ENCODE measurements at places on chromosomes 5 and 9.

DNA sequence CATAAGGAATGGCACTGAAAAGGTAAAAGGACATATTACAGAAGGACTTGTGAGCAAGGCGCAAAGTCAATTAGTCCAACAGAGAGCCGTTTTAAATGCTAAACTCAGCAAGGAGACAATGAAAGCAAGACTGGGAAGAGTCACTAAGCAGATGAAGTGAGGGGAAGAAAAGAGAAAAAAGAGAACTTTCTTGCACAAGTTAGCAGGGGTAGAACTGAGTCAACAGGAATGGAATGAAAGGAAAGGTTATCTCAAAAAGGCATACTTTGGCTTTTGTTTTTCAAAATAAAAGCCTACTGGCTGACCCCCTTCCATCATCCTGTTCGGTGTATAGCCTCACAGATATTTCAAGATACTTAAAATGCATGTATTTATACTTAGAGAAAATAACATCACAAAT is 75.0 kb downstream of the NR6A1 start:
- H3K4me3 ChIP-seq, result no peak overlapping the region

DNA sequence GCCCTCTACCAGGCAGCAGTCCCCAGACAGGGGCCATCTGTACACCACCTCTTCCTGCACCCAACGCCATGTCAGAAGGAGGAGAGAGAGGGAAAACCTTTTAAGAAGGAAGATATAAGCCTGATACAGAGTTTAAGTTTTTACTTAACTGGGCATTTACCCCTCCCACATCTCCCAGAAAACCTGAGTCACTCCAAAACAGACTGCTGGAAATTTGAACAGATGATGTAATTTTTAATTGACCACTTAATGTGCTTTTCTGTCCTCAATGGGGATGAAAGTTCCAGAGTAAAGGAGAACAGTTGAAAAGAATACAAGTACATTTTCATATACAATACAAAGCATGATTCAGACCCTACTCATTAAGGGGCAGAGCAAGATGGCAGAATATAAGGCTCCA is 63.9 kb downstream of the TTC39B start:
- no peaks in the 10 kb centered on the region for H3K27me3 ChIP-seq
- DNase-seq, result no peak
- peaks cover 9% of the 10 kb centered on the region for H3K36me3 ChIP-seq
- H3K4me3 ChIP-seq, result no peak overlapping the region
- no peak overlapping the region for H3K27ac ChIP-seq
- peaks cover 5% of the 10 kb centered on the region for H3K4me1 ChIP-seq

DNA sequence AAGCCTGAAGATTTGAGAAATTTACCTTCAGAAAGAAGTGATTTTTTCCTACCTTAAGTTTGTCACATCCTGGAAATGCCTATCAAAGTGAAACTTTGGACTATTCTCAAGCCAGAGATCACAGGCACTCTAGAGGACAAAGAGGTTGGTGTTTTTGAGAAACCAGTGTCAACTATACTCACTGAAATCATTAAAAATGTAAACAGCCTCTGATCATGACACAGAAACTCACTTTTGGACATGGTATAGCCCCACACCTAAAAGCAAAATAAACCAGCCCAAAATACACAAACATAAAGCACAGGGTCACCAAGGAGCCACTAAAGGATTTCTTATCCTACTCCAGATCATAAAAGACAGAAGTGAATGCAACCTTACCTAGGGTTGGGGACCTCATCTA is 65.7 kb upstream of the ICE1 start:
- H3K27ac ChIP-seq, result no peak overlapping the region
- H3K27me3 ChIP-seq, result no peaks in the 10 kb centered on the region
- H3K4me1 ChIP-seq, result peaks cover 2% of the 10 kb centered on the region
- H3K36me3 ChIP-seq, result no peaks in the 10 kb centered on the region
- H3K4me3 ChIP-seq, result no peak overlapping the region

GRCh38 chr5:168263121-168263520 is 28.3 kb upstream of the WWC1 start:
- DNase-seq, result no peak
- H3K4me3 ChIP-seq, result no peak overlapping the region
- H3K27me3 ChIP-seq, result no peaks in the 10 kb centered on the region
- H3K4me1 ChIP-seq, result no peaks in the 10 kb centered on the region
- no peak overlapping the region for H3K27ac ChIP-seq

GRCh38 chr9:91425271-91425670 is 1.6 kb upstream of the NFIL3 start:
- peaks cover 25% of the 10 kb centered on the region for H3K36me3 ChIP-seq

- no peak for DNase-seq
- no peaks in the 10 kb centered on the region for H3K4me1 ChIP-seq
- no peaks in the 10 kb centered on the region for H3K27me3 ChIP-seq
- H3K36me3 ChIP-seq, result no peaks in the 10 kb centered on the region
- no peak overlapping the region for H3K27ac ChIP-seq
- H3K4me3 ChIP-seq, result no peak overlapping the region
Measured at GRCh38 chr5:116908537-116908936, 333.9 kb upstream of the SEMA6A start.

- no peaks in the 10 kb centered on the region for H3K27me3 ChIP-seq
- no peak overlapping the region for H3K27ac ChIP-seq
- H3K4me3 ChIP-seq, result no peak overlapping the region
- H3K36me3 ChIP-seq, result no peaks in the 10 kb centered on the region
Measured at GRCh38 chr5:52846182-52846842, 58.6 kb downstream of the ITGA1 start.

- no peaks in the 10 kb centered on the region for H3K4me1 ChIP-seq
- H3K4me3 ChIP-seq, result no peak overlapping the region
- no peak overlapping the region for H3K27ac ChIP-seq
- DNase-seq, result no peak
- H3K36me3 ChIP-seq, result no peaks in the 10 kb centered on the region
Measured at GRCh38 chr9:100619194-100619593, 41.3 kb downstream of the CAVIN4 start.

DNA sequence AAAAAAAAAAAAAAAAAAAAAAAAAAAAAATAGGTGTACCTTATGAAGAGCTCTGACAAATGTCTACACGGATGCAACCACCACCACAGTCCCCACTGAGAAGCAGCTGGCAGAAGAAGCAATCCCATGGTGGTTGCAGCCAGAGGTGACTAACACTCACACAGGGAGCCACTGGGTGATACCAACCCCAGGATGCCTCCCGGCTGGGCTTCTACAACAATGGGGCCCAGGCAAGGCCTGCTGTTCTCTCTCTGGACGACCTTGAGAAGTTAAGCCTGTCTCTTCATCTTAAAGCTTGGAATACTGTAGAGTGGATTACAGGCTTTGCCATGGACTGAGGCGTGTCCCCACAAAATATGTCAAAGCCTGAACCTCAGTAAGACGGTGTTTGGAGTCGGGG is 104.1 kb downstream of the ROR2 start:
- H3K27ac ChIP-seq, result no peak overlapping the region
- H3K36me3 ChIP-seq, result no peaks in the 10 kb centered on the region
- peaks cover 25% of the 10 kb centered on the region for H3K27me3 ChIP-seq

- H3K27ac ChIP-seq, result no peak overlapping the region
- no peak overlapping the region for H3K4me3 ChIP-seq
- DNase-seq, result no peak
- no peaks in the 10 kb centered on the region for H3K36me3 ChIP-seq
- no peaks in the 10 kb centered on the region for H3K4me1 ChIP-seq
Measured at GRCh38 chr9:108316630-108317029, 539.2 kb downstream of the ACTL7B start.

- H3K4me3 ChIP-seq, result no peak overlapping the region
- no peak overlapping the region for H3K27ac ChIP-seq
Measured at GRCh38 chr9:114286146-114286679, 36.7 kb upstream of the ORM1 start.

DNA sequence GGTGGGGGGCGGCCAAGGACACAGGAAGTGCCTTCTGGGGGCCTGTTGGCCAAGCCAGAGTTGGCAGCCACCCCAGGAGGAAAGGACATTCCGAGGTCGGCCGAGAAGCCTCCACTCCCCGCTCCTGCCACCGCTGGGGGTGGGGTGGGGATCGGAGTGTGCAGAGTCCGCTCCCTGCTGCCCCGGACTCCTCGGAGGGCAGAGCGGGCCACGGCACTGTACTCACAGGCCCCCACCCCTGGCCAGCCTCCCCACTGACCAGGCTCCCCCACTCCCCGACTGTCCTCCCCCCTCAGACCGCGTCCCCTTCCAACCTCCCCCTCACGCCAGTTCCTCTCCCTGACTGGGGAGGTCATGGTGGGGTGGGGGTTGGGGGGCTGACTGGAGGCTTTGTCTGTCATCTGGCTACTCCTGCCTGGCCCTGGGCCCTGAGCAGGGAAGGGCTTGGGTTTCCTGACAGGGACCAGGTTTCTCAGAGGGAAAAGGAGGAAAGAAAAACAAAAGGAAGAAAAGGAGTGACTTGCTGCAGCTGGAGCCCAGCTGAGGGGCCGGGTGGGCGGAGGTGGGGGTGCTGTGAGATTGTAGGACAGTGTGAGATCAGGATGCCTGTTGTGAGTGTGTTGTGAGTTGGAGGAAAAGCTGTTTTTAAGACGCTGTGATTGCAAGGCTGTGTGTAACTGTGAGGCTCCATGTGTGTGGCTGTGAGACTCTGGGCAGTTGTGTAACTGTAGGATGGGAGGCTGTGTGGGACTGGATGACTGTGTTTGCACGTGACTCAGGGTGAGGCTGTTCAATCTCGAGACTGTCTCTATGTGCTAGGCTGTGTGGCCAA is 29.7 kb downstream of the CNTFR start:
- H3K27me3 ChIP-seq, result peaks cover 34% of the 10 kb centered on the region
- DNase-seq, result peak; percentile 50
- no peak overlapping the region for H3K27ac ChIP-seq
- H3K4me1 ChIP-seq, result peaks cover 7% of the 10 kb centered on the region

DNA sequence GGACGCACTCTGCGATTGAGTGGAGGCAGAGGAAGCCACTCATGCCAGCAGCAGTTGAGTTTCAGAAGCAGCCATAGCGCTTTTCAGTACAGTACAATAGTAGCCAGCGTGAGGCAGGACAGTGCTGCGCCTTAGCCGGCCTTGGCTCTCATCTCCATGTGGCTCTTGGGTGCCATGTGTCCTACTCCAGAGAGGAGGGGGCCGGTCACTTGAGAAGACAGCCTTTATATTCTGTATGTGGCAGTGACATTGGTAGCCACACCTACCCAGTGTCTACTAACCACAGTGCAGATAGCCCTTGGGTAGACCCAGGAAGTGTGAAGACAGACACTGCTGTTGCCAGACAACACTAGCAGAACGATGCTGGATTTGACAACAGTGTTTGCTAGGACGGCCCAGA is 42.3 kb downstream of the FAM78A start:
- DNase-seq, result no peak
- H3K27ac ChIP-seq, result no peak overlapping the region
- H3K36me3 ChIP-seq, result peaks cover 47% of the 10 kb centered on the region

DNA sequence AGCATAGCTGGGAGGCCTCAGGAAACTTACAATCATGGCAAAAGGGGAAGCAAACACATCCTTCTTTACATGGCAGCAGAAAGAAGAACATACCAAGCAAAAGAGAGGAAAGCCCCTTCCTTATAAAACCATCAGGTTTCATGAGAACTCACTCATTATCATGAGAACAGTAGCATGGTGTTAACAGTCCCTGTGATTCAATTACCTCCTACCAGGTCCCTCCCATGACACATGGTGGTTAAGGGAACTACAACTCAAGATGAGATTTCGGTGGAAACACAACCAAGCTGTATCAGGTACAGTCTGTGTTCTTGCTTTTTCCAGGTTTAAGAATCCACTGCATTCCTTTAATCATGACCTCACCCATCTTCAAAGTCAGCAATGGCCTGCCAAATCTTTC is 514.2 kb downstream of the KCTD16 start:
- H3K36me3 ChIP-seq, result no peaks in the 10 kb centered on the region
- DNase-seq, result no peak
- no peaks in the 10 kb centered on the region for H3K4me1 ChIP-seq
- no peak overlapping the region for H3K27ac ChIP-seq
- no peaks in the 10 kb centered on the region for H3K27me3 ChIP-seq
- no peak overlapping the region for H3K4me3 ChIP-seq

GRCh38 chr5:1522601-1523479 is 920 bp downstream of the LPCAT1 start:
- no peak for DNase-seq
- H3K4me1 ChIP-seq, result peaks cover 15% of the 10 kb centered on the region
- H3K4me3 ChIP-seq, result peak overlapping the region; percentile 78
- no peaks in the 10 kb centered on the region for H3K27me3 ChIP-seq

DNA sequence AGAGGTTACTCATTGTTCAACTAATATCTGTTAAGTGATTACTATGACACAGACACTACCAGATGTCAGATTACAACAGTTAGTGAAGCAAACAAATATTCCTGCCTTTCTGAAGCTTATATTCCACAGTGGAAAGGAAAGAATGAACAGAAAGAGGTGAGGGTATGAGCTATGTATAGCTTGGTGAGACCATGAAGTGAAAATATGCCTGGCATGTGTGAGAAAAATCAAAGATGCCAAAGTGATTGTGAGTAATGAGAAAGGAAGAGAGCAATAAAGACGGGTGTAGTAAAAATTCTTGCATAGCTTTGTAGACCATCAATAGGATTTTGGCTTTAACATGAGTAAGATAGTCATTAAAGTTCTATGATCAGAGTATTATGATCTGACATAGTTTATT is 734.5 kb upstream of the NUDT12 start:
- H3K4me1 ChIP-seq, result no peaks in the 10 kb centered on the region
- no peaks in the 10 kb centered on the region for H3K27me3 ChIP-seq
- no peak overlapping the region for H3K27ac ChIP-seq
- no peak overlapping the region for H3K4me3 ChIP-seq
- no peaks in the 10 kb centered on the region for H3K36me3 ChIP-seq

DNA sequence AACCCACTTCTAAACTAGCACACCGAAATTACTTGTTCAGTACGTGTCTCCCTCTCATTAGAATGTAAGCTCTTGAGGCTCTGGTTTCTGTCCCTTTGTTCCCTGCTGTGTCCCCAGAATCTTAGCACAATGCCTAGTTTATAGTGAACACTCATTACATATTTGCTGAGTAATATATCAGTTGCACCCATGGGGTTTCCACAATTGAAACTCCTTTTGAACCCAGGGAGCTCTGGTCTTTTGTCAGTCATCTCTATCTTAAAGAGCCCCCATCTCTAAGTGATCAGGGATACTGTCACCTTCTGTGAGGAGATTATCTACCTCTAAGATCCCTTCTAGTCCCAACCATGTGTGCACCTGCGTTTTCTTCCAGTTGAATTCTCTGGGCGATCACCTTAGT is 12.8 kb downstream of the CAMK4 start:
- no peak overlapping the region for H3K4me3 ChIP-seq
- no peaks in the 10 kb centered on the region for H3K36me3 ChIP-seq
- DNase-seq, result no peak
- H3K27me3 ChIP-seq, result peaks cover 21% of the 10 kb centered on the region
- H3K4me1 ChIP-seq, result no peaks in the 10 kb centered on the region

GRCh38 chr5:33049842-33050241 is 338.7 kb downstream of the NPR3 start:
- peak overlapping the region; percentile 65 for H3K4me3 ChIP-seq
- H3K4me1 ChIP-seq, result peaks cover 22% of the 10 kb centered on the region
- no peaks in the 10 kb centered on the region for H3K36me3 ChIP-seq

DNA sequence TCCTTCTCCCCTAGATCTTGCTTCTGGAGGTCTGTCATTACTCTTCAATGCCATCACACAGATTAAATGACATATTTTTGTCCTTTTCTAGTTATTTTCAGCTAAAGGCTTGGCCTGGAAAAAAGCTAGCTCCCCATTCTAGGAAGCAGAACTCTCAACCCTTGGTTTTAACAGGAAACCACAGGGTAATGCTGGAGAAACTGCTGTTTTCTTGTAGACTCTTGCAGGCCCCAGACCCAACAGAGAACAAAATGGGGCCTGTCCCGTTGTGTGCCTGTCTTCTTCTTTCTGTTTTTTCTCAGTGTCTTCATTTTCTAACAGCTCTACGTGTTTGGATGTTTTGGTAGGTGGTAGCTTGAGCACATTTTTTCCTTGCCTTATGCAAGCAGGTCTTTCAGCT is 21.5 kb downstream of the DCANP1 start:
- no peaks in the 10 kb centered on the region for H3K36me3 ChIP-seq
- H3K27me3 ChIP-seq, result peaks cover 17% of the 10 kb centered on the region
- no peak overlapping the region for H3K4me3 ChIP-seq
- no peaks in the 10 kb centered on the region for H3K4me1 ChIP-seq
- H3K27ac ChIP-seq, result no peak overlapping the region
